ENCODE measurements at places on chromosomes 7 and 10.

GRCh38 chr10:84613336-84614021 lies 285.1 kb downstream of the CCSER2 start:
- DNase-seq, result no peak

DNA sequence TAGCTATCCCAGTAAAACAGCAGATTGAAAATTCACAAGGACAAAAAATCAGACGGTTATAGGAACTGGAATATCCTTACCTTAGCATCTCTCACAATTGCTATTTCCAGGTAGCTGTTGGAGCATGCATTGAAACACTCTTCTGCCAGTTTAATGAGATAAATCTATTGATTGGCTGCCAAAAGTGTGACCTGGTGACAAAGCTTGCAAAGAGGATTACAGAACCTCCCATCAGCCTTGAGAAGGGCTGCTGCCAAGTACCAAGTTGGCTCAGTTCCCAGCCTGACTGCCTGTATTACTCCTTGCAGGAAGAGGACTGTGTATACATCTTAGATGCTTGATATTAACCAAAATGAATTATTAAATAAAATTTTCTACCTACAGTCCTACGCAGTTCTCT lies 5.1 kb downstream of the PRLHR start:
- DNase-seq, result no peak

DNA sequence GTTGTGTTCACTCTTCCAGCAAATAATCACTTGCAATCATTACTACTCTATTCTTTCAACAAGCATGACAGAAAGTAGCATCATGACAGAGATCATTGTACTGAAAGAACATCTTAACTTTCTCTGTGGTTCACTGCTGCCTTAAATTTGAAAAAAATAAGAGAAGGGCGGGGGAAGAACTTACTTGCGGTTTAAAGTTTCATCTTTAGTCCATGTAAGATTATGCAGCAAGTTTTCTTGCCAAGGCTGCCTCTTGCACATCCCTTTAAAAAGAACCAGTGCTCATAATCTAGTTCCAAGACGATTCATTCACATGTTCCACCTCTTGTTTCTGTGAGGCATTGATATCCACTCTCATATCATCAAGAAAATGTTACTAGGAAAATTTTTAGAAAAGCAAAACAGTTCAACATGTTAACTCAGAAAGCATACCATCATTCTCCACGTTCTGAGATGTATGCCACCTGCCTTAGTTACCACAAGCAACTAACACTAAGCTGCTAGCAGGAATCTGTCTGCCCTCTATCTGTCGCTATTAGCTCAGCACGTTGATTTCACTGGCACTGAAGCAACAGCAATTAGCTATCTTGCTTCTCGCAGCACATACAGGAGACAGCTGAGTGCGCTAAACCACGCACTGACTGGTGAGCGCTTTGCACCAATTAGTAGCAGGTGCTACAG lies at the start of gene PCDH15:
Gene PCDH15 (minus strand): TSS at position 491 of the 681 bp plus-strand sequence. CDS start 136,969 bp downstream, outside the sequence.
- no peak for DNase-seq

GRCh38 chr7:39623732-39624441 lies 515 bp downstream of the RALA start:
- peak; percentile 19 for DNase-seq

- DNase-seq, result no peak
Observed at GRCh38 chr10:71547876-71548846, 151.4 kb downstream of the CDH23 start.

DNA sequence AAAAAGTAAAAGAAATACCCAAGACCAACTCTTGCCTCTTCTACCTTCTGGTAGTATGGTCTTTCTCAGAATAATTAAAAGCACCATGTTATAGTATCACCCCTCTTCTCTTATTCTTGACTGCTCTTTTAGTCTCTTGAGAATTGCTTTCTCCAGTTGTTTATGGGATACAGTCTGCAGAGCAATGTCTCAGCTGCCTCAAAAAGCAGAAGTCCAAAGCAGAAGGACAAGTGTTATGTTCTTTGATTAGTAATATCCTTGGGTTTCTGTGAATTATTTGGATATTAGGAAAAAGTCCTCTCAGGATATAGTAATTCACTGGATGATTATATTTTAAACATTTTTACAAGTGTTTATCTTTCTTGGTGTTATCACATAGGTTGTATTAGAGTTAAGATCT lies 7.4 kb downstream of the TAS2R41 start:
- no peak for DNase-seq

DNA sequence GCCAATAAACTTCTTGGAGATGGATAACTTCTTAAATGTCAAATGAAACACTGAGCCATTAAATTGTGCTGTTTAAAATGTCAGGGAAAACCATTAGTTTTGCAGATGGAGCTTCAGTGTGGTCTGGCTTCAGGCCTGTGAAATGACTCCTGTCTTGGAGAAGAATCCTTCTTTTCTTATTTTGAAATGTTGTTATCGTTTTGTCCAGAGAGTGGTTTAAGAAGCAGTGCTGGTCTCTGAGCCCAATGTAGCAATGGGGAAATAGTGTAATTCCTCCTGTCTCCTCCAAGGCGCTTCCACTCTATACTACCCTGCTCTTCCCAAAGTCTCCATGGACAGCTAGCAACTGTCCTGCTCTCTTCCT lies 177.6 kb downstream of the REEP3 start:
- DNase-seq, result no peak

- no peak for DNase-seq
Observed at GRCh38 chr10:56586461-56586891, 225.4 kb upstream of the ZWINT start.

- DNase-seq, result no peak
Observed at GRCh38 chr10:60044242-60044641, 137.9 kb upstream of the CCDC6 start.

DNA sequence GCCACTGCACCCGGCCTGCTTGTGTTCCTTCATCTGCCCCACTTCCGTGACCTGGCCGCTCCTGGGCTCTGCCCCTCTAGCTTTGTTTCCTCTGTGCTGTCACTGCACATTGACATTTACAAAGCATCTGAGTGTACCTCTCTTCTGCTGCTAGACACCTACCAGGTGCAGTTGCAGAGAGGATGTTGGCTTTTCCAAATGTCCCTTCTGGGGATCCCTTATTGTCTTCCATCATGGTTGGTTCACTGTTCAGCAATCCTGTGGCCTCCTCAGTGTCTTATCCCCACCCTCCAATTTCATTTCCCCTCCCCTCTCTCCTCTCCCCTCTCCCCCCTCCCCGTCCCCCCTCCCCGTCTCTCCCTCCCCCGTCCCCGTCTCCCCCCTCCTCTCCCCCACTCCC lies 13.8 kb downstream of the VWA2 start:
- DNase-seq, result no peak

DNA sequence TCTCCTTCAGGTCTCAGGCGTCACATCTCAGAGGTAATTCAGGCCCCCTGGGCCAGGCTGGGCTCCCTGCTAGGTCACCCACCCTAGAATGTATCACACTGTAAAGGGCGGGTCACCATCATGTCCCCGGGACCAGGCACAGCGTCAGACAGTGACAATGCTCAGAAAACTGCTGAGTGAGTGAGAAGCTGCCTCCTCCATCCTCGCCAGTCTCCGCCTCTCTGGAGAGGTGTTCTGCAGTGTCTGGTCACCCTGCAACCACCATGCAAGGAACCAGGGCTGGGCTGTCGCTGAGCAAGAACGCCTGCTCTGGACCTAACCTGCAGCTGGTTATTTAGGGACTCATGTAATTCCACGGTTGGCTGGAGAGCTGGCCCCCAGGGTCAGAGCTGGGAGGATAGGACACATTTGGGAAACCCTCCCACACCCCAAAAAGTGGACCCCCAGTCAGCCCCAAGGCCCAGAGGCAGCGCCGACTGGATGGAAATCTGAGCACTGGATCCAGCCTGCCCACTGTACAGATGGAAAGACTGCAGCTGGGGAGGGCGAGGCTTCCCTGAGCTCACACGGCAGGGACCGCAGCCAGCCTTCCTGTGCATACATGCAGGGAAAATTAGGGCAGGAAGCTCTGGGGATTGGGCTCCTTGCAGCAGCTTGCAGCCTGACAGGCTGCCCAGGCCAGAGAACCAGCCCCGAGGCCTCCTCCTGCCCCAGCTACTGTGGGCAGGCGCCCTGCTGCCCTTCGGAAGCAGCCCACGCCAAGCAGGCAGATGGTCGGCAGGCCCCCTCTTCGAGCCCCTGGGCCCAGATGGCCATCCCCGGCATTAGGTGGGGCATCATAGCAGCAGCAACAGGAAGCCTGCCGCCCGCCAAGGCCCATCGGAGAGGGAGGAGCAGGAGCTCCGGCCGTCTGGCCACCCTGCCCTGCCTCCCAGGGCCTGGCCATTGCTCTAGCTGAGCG lies 105.4 kb upstream of the ZMIZ1 start:
- no peak for DNase-seq

DNA sequence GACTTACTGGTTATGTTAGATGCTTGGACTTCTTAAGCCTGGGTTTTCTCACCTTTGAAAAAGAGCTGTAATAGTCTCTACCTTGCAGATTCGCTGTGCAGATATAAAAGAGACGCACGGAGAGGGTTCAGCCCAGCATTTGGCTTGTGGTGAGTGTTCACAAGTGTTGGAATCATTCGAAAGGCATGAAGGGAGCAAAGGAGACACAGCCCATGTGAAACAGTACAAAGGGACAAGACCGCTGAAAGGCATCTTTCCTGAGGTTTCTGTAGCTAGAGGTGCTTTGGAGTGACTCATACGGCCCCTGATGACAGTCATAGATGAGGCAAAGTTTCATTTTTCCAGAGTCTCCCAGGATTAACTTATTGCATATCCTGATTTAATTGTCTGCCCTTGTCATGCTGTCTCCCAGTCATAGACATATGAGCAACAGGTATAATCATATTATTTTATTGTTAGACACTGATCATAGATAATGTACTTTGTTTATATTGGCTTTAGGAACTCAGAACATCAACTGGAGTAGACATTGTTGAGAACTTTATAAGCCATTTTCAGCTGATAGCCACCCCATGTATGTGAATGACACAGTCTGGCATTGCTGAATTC lies 171.1 kb downstream of the ADRA2A start:
- DNase-seq, result no peak

DNA sequence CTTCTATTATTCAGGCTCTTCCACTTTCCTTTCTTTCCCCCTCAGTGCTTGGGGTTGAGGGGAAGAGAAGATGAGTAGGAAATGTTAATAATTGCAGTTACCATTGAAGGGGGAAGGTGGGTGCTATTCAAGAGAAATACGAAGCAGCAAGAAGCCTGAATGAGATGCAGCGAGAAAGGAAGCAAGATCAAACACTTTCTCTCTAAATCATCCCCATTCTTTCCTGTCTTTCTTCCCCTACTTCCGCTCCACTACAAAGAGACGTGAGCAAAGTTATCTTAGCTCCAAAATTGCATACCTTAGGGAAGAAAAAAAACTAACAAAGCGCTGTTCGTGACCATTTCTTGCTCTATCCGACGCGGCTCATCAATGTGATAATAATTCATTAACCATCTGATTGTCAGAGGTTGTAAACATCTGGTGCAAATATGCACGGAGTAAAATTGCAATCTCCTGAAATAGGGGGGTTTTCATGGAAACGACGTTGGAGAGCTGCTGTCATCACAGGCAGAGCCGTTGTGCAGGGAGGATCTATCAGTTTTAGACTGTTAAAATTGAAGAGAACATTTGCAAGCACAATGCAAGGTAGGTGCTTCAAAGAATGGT lies 15.2 kb upstream of the PARD3 start:
- DNase-seq, result no peak

DNA sequence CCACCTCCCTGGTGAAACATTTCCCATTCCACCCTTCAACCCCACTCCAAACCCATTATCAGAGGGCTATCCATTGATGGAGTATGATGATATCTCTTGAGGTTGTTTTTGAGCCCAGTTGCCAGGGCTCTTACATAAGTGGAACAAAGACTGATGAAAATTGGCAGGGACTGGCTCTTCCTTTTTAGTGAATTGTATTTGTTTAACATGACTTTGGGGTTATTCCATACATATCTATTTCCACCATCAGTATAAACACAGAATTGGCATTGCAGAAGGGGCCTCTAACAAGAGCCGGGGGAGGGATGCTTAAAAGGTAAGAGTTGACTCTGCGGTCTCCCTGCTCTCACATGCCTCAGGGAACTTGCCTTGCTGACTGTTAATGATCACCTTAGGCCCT lies 28.9 kb downstream of the FZD1 start:
- DNase-seq, result no peak

DNA sequence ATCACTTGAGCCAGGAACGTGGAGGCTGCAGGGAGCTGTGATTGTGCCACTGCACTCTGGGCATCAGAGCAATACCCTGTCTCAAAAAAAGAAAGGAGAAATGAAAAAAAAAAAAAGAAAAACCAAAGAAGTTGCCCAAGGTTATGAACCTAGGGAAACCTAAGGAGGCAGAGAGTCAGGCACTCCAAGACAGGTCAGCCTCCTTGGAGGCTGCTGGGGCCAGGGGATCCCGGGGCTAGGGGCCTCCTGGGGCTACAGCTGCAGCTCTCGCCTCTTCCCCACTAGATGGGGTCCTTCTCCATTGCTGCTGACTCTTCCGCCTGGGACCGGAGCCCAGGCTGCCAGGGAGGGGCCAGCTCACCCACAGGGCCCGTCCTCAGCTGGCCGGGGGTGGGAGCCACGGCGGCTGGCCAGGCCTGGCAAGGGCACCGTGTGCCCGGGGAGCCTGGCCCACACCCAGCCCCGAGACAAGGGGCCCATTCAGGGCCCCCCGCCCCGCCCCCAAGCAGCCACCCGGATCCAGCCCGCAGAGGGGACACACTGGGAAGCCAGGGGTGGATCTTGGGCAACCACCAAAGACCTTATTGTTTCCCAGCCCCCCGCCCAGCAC lies 1.7 kb upstream of the SPACDR start:
- no peak for DNase-seq

DNA sequence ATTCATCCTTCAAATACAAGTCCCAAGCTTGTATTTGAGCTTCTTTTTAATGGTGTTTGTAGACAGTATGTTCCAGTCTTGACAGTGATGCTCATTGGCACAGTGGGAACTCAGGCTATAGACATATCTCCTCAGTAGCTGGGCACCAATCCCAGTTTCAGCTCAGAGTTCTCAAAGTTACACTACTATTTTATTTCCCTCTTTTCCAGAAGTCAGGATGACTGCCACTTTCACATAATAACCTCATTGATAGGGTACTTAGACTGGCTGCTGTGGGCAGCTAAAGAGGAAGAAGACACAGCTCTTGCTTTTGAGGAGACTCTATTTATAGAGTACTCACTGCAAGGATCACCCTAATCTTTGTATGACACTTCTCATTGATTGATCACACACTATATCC lies 2.4 kb downstream of the GBF1 start:
- no peak for DNase-seq

- no peak for DNase-seq
Observed at GRCh38 chr7:132817949-132818348, 241.7 kb upstream of the PLXNA4 start.

DNA sequence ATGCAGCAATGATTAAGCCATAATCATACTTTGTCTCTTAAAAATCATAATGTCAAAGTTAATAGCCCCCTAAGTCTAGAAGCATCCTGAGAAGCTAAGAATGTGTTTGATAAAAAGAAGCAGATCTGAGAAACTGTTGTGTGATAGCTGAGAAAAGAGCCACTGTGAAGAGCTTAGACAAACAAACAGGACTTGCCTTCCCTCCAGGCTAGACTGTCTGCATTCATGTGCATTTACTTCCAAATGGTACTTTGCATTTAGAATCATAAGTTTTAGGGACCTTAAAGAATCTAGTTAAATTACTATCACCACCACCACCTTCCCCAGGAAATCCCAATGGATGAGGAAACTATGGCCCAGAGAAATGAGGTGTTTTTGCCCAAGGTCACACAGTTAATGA lies 62.7 kb upstream of the NFKB2 start:
- no peak for DNase-seq
